Activated CD4-positive, alpha-beta memory T cell treated with anti-CD3 and anti-CD28 coated beads, Interleukin-2, amount 10 ng/mL, durations not matched to agents 7 days and 5 days (primary cell): ENCODE measurements at places on chromosomes 7 and 10.

DNA sequence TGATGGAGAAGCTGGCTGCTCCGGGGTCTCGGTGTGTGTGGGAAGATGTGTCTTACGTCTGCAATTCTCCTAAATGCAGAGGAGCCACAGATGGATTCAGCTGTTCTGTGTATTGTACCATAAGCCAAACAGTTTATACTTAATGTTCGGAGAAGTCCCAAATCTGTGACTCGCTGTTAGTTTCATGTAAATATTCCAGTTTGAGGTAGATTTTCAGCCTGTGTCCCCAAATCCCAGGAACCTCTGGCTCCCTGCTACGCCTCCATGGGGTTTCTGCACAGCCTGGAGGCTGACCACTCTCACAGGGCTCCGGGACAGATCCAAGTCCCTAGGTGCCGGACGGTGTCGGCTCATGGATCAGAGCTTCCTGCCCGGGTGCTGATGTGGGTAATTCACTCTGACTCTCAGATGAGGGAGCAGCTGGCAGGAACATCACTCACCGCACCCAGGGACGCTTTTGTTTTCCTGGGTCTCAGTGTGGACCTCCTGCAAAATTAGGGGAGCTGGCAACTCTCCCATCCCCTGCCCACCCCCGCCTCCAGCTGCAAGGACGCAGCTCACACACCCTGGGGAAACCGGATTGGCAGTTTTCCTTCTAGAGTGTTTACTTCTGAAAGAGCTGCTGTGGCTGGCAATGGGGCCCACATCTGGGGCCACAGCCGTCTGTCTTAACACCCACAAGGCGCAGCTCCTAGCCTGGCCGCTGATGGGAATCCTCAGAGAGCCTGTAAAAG lies 421.1 kb upstream of the FOXK1 start:
- DNase-seq = no peak

DNA sequence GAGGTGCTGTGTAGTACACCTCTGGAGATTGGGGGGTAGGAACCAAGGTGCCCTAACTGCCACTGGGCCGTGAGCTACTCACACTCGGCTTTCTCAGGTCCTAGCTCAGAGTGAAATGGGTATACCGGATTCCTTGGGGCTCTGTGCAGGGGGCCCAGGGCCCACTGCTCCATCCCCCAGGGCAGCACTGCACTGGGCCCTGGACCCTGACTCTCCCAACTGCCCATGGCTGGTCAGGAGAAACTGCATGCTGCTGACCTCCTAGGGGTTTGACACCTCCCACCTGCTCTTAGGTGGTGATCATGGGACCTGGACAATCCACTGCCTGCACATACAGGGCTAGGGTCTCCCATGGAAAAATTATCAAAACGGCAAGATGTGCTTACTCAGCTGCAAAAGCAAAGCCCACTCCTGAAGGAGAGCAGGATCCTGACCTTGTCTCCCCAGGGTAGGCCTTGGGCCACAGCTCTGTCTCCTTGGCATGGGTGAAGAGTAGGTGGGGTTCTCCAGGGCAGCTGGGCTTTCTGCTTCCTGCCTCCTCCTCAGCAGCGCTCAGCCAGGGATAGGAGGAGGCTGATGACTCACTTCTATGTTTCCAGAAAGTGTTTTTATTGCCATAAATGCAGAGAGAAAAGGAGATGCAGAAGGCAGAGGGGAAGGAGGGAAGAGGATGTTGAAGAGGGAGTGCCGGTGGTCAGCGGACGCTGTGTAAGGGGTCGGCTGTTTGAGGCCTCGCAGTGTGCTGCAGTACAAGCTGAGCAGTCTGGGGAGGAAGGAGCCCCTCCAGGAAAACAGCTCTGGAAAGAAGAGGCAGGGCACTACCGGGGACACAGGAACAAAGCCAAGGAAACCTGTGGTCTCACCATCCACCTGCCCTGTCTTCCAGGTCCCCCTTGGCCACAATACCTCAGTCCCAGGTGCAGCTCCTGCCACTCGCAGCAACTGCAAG lies 107.8 kb downstream of the ARHGAP22 start:
- DNase-seq = peak; percentile 11

GRCh38 chr7:45160417-45160881 lies 2.9 kb downstream of the RAMP3 start:
- no peak for DNase-seq

- DNase-seq = peak; percentile 8
Observed at GRCh38 chr10:86288695-86289576, 77.7 kb downstream of the GRID1 start.

DNA sequence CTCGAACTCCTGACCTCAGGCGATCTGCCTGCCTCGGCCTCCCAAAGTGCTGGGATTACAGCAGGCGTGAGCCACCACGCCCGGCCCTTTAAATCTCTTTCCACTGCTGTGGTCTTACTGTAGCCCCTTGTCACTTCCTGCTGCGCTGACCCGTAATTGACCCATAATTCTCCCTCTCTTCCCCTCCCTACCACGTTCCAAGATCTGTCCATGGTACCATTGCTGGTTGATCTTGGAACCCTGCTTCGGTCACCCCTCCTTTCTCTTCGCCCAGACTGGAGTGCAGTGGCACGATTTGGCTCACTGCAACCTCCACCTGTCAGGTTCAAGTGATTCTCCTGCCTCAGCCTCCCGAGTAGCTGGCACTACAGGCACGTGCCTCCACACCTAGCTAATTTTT lies 6.5 kb downstream of the POR start:
- DNase-seq = no peak

DNA sequence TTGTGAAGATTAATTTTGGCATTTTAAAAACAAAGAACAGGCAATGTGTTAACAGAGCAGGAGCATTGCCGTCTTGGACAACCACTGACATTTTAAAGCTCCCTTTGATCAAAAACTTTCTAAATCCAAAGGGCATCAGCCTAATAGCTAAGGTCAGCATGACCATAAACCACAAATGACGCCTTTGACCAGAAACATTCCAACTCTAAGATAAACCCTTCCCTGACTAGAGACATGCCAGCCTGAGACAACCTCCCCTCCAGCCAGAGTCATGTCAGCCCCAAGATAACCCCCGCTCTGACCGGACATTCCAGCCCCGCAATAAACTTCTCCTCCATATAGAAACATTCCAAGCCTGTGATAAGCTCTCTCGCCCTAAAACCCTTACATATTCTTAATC lies 949.4 kb upstream of the POT1 start:
- DNase-seq = no peak

GRCh38 chr10:76176166-76176550 lies 744.7 kb downstream of the LRMDA start:
- no peak for DNase-seq

- no peak for DNase-seq
Observed at GRCh38 chr10:62175251-62175650, 93.4 kb downstream of the RTKN2 start.

- no peak for DNase-seq
Observed at GRCh38 chr10:101879456-101880231, 36.0 kb upstream of the KCNIP2 start.

DNA sequence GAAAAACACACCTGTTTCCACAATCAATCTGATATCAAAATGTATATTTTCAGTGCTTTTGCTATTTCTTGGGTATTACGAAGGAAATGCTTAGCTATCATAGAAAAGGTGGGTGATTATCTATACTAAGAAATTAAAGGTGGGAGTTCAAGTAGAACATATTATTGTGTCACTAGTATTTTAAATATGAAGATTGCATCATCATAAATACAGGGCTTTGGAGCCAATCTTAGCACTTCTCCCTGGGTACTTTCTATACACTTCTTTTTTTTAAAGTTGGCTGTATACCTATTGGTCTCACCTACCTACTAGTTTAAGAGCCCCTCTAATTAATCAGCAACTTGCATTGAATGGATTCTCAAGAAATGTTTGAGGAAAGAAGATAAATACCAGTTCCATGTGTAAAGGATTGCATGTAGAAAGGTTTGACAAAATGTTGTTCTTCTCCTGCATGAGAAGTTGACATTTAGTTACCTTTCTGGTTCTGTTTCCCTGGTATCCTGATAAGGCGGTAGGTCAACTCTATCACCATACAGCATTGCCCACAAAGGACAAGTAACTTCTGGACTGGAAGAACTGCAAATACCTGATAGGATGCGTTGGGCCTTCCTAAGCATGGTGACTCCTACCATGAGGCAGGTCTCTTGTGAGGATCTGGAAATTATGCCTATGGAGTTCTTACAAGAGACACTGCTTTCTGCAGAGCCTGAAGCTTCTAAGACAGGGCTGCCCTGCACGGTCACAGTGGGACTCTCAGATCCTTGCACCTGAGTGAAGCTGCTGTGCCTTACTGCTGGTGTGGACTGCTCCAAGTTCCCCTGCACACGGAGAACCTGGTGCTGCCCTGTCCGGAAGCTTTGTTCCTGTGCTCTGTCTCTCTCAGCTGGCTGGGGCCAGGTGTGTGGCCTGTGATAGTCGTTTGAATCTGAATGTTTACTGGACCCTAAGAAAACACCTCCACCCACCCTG lies 32.1 kb upstream of the PDSS1 start:
- no peak for DNase-seq

GRCh38 chr10:91629715-91630549 lies 2.9 kb downstream of the PPP1R3C start:
- no peak for DNase-seq

DNA sequence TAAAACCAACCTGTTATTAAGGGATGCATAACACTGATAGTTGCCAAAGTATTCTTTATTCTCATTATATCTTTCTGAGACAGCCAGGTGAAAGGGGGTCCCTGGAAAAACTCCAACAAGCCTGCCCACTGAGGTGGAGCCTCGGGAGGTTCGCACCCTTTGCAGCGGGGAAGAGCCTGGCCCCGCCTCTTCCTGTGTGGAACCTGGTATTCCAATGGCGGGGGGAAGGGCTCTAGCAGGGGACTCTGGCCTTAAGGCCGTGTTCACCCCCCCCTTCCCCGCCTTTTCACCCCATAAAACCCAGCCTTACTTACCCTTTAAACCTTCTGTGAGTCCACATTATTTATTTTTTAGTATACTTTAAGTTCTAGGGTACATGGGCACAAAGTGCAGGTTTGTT lies 62.4 kb upstream of the PDK4 start:
- no peak for DNase-seq
